Fibroblast of upper back skin (primary cell): ENCODE measurements at places on chromosomes 16 and 17.

DNA sequence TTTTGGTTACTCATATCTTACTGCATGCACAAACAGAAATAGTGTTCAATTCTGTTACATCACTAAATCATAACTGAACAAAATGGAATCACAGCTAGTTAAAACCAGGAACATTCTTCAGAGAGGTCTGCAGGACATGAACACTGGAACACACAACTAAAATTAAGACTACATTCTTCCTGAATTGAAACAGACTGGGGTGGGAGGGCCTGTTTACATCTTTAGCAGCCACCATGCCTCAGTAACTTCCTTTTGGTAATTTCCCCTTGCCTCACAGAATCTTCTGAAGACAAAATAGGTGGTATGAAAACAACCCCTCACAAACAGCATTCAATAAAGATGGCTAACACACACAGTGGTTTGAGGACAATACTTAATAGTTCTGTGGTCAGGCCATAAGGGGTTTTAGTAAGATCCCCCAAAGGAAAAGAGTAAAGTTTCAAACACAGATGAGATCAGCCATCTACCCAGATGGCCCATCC lies 6.5 kb downstream of the MARF1 start:
- no peak for DNase-seq

- no peak for DNase-seq
These were observed 1.6 kb downstream of the EIF4A3 start for GRCh38 chr17:80145076-80146075.

DNA sequence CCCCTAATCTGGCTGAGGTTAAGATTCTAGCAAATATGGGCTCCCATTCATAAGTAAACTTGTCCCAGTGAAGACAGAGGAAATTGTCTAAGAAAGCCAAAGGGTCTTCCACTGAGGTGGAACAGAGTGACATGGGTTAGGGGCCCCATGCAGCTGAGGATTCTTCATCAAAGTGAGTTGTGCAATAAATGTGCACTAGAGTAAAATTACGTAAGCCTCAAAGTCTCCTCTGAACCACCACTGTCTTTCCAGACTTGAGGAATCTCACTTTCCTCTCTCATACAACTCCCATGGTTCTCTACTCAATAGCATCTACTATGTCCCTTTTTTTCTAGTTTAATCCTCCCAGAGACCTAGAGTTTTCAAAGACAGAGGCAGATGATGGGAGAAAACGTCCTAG lies 132.4 kb downstream of the CA10 start:
- DNase-seq = peak; percentile 19

DNA sequence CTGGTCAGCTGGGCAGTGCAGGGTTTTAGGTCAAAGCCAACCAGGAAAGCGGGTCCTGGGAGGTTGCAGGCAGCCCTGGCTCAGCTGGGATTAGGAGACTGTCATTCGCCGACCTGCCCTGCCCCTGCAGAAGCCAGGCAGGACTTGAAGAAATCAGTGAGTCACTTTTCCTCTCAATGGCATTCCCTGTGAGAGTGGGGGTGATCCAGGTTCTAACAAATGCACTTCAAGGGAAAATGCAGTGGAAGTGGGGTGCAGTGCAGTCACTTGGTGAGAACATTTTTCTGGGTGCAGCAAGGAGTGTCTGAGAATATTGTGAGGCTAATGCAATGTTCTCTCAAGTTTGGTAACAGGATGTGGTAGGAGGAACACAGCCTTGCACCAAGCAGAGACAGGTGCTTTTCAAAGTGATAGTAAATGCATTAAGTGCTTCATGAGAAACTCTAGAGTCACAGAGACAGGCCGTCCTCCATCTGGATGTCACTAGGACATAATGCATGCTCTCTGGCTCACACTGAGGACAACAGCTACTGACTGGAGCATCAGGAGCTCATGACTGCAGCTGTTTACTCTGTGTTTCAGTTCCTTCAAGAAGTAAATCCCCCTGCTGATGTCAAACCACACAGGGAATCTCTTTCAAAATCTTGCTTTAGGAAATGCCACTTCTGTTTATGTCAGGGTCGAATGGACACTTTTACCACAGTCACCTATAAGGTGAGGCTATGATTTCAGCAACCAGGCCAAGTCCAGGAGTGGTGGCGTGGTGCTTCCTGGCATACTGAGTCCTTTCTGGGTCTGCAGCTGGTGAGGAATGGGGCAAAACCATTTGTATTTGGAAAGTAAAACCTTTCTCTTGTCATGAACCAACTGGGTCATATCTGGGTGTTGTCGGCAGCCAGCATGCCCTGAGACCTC lies 16.7 kb downstream of the CDK5R1 start:
- no peak for DNase-seq

- peak; percentile 32 for DNase-seq
These were observed 4.0 kb upstream of the ZC3H18 start for GRCh38 chr16:88566158-88566557.

- peak; percentile 32 for DNase-seq
These were observed 5.0 kb downstream of the NFE2L1 start for GRCh38 chr17:48052956-48053757.

DNA sequence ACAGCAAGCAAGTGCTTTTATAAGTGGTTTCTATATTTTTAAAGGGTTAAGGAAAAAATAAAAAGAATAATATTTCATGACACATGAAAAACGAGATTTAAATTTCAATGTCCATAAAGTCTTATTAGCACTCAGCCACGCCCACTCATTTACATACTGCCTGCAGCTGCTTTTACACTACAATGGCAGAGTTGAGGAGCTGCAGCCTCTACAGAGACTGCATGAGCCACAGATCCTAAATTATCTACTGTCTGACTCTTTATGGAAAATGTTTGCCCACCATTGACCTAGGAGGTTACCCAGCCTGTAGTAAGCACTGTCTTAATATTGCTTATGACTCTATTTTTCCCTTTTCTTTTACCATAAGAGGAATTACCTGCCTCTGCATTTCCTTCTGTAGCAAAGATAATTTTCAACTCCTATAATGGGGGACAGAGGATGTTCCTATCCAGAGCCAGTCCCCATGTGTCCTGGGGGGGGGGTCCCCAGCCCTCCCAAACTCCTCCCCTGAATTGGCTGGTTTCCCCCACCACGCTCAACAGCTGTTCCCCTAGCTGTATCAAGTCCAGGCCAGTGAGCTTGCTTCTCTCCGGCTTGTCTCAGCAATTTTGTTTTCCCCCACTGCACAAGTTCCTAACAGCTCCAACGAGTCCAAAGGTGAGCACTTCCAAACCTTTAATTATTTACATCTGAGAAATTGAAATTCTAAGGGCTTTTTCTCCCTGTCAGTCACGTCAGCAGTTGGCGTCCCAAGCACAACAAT lies 139.4 kb upstream of the ERCC4 start:
- DNase-seq = no peak

DNA sequence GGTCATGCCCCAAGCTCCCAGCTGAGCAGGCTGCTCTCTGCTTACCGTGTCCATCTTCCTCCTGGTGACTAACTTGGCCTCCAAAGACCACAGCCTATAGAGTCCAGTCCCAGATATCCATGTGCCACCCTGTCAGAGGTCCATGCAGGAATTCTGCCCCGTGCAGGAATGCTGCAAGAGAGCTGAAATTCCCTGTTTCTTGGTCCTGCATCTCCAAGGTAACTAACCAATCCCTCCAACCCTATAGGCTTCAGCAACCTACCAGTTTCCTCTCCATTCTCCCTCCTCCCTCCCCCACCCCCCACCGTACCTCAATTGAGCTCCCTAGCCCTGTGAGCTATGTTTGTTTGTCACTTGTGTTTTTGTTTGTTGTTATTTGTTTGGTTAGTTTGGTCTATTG lies 9.6 kb upstream of the MKS1 start:
- DNase-seq = no peak

DNA sequence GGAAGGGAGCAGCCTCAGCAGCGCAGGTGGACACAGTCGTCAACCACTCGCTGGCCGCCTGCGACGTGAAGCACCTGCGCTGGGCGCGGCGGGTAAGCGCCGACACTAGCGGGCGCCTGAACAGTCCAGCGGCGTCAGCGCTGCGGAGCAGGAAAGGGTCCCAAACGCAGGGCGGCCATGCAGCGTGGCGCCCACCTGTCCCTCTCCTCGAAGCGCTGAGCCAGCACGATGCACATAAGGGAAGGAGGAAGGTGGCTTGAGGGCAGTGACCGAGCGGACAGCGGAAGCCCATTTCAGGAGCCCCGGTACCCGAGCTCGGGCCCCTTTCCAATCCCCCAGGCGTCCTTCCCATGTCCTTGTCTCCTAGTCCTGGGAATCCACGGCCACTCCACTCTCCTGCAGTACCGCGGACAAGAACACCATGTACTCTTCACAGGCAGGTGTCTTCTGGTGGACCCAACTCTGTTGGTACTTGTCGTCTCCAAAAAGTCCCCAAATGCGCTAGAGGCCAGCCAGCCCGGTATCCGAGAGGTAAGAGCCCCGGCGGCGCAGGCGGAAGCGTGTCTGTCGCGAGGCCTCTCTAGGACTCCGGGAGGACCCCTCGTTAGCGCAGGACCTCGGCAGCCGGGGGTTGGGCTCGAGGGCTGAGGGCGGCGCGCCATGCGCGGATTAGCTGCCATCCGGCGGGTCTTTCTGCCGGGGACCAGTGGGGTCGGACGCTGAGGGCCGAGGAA lies 14.4 kb downstream of the ZNF232 start:
- DNase-seq = no peak

- no peak for DNase-seq
These were observed 5.2 kb upstream of the ATP6V0A1 start for GRCh38 chr17:42453439-42453838.

- DNase-seq = no peak
These were observed 6.0 kb downstream of the HSDL1 start for GRCh38 chr16:84138824-84139627.

GRCh38 chr16:12752159-12752558 lies 51.5 kb downstream of the CPPED1 start:
- DNase-seq = no peak

DNA sequence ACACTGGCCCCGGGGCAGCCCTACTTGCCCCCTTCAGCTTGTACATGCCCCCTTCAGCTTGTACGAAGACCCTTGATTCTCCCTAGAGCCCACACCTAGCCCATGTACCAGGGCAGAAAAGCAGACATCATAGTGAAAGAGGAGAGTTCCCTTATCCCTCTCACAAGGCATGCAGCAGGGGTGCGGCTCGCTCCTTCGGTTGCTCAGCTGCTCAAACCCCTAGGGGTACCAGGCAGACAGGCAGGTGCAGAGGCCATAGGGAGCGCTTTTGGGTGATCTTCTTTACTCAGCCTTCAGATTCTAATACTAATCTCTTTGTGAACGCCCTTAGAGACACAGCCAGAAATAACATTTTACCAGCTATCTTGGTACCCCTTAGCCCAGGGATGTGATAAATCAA lies 286.3 kb downstream of the NPIPA8 start:
- no peak for DNase-seq

DNA sequence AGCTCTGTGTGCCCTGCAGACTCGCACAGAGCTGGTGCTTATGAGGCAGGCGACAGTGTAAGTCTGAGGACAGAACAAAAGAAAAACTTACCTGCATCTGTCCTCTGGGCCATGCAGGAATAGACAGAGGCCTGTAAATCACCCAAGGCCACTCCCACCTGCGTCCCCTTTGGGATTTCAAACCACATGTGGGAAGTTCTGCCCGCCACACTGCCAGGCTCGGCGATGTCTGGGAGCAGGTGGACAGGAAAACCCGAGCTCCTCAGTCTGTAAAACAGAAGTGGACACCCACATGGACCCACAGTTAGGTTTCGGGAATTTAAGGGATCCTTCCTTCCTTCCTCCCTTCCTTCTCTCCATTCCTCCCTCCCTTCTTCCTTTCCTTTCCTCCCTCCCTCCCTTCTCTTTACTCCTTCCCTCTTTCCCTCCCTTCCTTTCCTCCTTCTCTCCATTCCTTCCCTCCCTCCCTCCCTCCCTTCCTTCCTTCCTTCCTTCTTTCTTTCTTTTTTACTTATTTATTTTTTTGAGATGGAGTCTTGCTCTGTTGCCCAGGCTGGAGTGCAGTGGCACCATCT lies 12.0 kb upstream of the TRPV1 start:
- DNase-seq = no peak

DNA sequence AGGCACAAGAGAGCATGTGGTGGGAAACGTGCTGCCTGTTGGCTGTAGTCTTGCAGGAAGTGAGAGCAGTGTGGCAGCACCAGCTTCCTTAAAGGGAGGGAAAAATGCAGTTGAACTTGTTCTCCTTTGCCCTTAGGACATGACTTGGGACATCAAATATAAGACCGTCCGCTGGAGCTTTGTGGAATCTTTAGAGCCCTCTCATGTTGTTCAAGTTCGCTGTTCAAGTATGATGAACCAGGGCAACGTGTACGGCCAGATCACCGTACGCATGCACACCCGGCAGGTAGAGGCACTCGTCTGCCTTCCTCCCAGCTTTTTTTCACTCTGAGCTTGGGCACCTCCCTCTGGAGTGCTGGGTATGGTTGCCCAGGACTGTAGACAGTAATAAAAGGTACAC lies 23.3 kb downstream of the GPR179 start:
- no peak for DNase-seq
